ENCODE measurements at places on chromosomes 3 and 15.

DNA sequence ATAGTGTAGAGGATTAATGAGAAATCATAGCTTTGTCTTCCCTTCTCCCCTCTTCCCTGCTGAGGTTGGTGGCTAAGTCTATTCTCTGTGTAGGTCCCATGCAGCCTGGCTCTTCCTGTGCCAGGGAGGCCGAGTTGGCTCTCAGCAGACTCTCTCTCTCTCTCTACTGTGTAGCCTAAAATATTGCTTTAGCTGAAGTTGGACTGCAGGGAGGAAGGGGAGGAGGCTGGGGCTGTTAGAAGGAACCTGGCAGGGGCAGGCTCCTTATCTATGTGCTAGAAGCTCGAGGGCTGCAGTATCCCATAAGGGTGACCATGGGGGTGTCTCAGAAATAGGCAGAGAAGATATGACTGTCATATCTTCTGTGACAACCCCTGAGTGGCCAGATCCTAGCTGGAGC, 160.8 kb downstream of the EPHB1 start:
- DNase-seq, result no peak

- no peak for DNase-seq
Measured at GRCh38 chr3:56802378-56802745, 613 bp upstream of the ARHGEF3 start.

- no peak for DNase-seq
Measured at GRCh38 chr15:29471306-29471705, 201.7 kb upstream of the NSMCE3 start.

DNA sequence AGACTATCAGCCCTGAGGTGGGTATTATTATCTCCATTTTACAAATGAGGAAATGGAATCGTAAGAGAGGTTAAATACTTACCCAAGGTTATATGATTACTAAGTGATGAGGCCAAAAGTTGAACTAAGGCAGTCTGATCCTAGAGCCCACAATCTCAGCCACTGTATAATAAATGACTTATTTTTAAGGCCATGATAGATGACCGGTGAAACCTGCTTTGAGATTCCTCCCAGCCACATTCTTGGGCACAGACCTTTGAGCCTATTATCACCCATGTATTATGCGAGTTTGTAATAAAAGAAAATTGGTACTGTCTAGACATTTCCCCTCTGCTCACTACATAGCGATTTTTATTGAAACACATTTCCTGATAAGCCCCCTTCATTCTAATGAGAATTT, 37.4 kb downstream of the POLQ start:
- DNase-seq, result no peak

GRCh38 chr3:156750191-156750873, 75.8 kb upstream of the LEKR1 start:
- DNase-seq, result no peak

- no peak for DNase-seq
Measured at GRCh38 chr3:63328365-63328764, 50.3 kb downstream of the SYNPR start.

DNA sequence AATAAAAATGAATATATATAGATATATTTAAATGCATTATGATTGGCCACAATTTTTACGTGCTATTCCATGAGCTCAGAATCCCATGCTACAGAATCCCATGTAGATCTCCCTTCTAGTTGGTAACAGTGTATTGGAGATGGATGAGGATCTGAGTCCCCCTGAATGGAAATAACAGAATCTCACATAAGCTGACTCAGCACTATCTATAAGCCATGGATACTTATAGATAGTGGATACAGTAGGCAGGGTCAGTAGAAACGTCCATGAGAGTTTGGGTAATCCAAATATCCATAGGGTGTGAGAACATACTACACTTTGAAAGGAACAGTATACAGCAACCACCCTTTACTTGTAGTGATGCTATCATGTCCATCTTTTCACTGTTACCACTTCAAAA, 375.4 kb downstream of the EPHA6 start:
- no peak for DNase-seq

DNA sequence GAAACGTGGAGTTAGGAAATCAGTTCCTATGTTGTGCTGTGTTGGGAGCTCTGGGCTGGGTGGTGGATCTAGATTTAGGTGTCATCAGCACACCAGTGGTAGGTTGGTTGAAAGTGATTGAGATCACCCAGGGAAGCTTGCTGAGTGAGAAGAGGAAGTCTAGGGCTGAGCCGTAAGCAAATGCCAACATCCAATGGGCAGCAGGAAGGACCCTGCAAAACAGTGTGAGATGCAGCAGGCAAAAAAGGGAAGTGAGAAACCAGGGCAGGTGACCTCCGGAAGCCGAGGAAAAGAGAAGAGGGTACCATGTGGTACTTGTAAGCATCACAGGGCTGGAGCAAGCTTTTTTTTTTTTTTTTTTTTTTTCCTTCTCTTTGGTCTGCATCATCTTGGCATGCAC, 15.9 kb upstream of the COPG1 start:
- no peak for DNase-seq

DNA sequence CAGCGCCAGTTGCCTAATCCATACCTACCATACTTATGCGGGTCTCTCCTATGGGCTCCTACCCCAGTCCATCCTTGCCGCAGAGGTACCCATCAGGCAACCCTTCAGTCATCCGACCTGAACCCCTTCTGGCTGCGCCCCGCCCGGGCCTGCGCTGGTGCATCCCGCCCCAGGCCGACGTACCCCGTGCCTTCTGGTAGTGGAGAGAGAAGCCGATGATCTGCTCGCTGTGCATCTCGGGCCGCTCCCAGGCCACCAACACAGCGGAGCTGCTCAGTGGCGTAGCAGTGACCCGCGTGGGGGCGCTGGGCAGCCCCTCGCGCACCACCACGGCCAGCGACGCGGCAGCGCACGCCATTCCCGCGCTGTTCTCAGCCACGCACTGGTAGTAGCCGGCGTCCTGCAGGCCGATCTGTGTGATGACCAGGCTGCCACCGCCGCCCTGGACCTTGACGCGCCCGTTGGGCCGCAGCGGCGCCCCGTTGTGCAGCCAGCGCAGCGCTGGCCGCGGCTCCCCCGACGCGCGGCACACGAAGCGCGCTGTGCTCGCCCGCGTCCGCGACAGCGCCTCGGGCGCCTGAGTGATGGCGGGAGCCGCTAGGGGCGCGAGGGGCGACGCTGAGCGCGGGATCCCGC, 17.9 kb upstream of the IGDCC3 start:
- DNase-seq, result no peak

- DNase-seq, result no peak
Measured at GRCh38 chr3:145692751-145693150, 468.2 kb downstream of the PLOD2 start.

- no peak for DNase-seq
Measured at GRCh38 chr3:61186030-61186429, 65.2 kb downstream of the FHIT start.

DNA sequence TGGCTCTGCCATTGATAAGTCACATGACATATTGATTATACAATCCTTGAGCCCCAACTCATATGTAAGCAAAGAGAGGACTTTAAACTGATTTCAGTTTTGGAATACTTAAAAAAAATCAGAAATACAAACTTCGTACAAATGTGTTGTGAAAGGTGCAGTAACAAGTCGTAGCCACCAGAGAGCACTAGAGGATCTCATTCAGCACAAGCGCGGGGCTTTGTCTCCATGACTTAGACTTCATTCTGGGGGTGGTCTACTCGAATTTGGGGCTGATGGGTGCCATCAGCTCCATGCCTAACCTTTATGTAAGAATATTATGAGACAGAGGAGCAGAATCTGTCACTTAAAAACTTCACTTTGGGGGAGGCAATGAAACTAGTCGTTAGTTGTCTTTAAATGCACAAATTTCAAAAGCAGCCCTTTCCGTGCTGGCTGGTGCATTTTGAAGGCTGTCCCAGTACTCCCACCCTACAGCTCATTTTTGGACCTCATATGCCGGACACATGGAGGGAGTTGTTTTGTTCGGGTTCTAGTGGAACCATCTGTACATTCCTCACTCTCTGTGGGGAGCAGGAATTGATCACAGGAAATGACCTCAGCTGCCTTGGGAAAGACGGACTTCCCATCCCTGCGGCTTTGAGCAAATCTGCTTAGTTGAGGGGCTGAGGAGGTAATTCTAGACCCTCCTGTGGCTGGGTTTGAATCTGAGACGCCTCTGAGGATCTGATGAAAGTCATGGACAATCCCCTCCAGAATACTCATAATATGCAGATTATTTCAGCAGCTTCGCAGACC, 27.5 kb upstream of the MASP1 start:
- DNase-seq, result peak; percentile 43

- no peak for DNase-seq
Measured at GRCh38 chr3:197730200-197730599, 6.5 kb downstream of the RUBCN start.

Measured in neural crest cell (in vitro differentiated cells).